Left cardiac atrium (tissue), 4 donors: ENCODE measurements at places on chromosomes 13 and 19. TPM values are rescaled to one million over a fixed set of nuclear protein-coding genes. Genes with fewer than 3 reads are reported as not detected.

DNA sequence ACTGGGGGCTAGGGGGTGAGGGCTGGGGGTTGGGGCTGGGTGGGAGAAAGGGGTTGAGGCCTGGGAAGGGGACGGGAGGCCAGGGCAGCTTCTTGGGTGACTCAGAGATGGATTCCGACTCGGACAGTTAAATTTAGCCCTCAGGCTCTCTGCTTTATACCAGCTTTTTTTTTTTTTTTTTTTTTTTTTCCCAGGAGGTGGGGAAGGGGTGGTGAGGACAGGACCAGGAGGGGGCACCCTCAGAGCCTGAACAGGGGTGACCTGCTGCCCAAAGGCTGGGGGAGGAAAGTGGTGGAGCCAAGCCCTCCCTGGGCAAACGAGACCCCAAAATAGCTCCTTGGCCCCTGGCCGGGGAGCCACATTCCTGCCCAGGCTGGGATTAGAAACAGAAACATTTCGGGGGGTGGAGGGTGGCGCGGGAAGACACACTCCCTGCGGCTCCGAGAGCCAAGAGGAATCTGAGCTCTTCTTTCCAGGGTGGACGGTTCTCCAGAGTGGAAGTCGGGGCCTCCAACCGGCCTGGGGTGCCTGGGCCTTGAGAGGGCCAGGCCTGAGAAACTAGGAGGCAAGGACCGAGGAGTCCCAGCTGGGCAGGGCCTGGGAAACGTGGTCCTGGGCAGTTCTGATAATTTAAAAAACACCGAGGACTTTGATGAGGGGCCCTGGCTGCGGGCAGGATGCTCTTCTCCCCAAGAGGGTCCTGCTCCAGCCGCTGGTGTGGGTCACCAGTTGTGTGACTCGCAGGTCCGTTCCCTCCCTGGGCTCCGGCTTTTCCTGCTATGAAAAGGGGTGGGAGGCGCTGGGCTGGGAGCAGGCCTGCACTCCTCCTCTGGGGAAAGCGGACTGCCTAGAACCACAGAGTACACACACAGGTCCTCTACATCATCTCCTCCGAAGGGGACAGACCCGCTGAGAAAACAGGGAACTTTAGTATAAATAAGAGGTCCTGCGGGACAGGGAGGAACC is 813 bp upstream of the DMPK start:
- DNase-seq, result peak; percentile 78

- DNase-seq, result no peak
These were observed 45.4 kb downstream of the PEPD start for GRCh38 chr19:33476151-33476707.

DNA sequence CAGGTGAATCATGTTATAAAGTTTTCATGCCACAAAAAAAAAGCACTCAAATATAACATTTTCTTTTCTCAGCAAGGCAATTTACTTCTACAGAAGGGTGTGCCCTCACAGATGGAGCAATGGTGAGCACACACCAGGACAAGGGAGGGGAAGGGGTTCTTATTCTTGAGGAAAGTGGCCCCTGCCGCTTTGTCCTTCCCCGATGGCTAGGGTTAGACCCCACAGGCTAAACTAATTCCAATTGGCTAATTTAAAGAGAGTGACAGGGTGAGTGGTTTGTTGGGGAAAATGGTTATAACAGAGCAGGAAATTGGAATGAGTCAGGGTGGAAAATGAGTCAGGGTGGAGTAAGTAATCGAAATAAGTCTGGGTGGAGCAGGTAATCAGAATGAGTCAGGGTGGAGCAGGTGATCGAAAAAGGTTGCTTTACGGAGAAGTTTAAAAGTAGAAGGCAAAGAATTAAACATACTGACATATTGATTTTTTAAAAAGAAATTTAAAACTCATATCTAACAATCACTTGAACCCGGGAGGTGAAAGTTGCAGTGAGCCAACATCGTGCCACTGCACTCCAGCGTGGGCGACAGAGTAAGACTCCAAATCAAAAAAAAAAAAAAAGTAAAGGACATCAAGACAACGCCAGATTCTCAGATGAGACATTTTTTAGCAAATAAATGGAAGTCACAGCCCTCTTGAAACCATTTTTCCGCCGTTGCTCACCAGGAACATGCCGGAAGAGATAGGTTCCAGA is 813 bp downstream of the ZNF562 start:
- DNase-seq, result no peak

The DCAF15 gene
- total RNA-seq, result 17.1 TPM

The KLC3 gene
- 0.21 TPM for total RNA-seq
